Activated B cell treated with CpG ODN at 0.5 μM for 24 hours (primary cell): ENCODE measurements at places on chromosomes 2 and 18.

- H3K4me1 ChIP-seq = peaks cover 39% of the 10 kb centered on the region
- H3K4me3 ChIP-seq = no peak overlapping the region
- no peaks in the 10 kb centered on the region for H3K36me3 ChIP-seq
Observed at GRCh38 chr2:47652061-47652690, 130.8 kb upstream of the MSH6 start.

DNA sequence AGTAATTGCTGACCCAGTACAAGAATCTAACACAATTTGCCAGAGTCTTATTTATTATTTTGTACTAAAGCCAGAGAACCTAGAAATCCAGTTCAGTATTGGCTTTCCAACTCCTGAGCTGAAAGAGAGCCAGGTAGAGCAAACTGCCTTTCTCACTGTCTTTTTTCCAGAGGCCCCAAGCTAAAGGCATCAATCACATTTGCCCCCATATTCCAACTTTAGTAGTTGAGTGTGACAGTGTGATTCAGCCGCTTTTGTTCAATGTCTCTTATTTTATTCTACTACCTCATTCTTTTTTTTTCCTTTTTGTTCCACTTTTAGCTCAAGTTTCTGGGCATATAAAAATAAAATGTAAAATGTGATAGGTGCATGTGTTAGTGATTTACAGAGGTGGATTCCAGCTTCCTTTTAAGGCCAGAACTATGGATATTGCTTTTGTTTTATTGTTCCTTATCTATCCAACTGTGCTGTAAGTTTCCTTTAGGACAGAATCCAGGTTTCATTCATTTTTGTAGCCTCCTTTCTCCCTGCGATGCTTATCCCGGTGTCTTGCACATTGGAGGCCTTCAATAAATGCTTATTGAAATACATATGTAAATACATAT lies 153.0 kb downstream of the ZEB2 start:
- no peak overlapping the region for H3K27ac ChIP-seq
- no peak for DNase-seq
- no peaks in the 10 kb centered on the region for H3K4me1 ChIP-seq
- H3K36me3 ChIP-seq = no peaks in the 10 kb centered on the region
- H3K4me3 ChIP-seq = no peak overlapping the region
- H3K27me3 ChIP-seq = peaks cover 1% of the 10 kb centered on the region

GRCh38 chr2:105005181-105005951 lies 32.5 kb upstream of the MRPS9 start:
- DNase-seq = no peak
- H3K36me3 ChIP-seq = no peaks in the 10 kb centered on the region
- H3K27ac ChIP-seq = no peak overlapping the region
- H3K4me3 ChIP-seq = no peak overlapping the region
- H3K27me3 ChIP-seq = peaks cover 13% of the 10 kb centered on the region

GRCh38 chr2:37771600-37772088 lies 100.2 kb upstream of the CDC42EP3 start:
- no peaks in the 10 kb centered on the region for H3K4me1 ChIP-seq
- H3K27me3 ChIP-seq = peaks cover 8% of the 10 kb centered on the region
- no peak overlapping the region for H3K27ac ChIP-seq
- no peak overlapping the region for H3K4me3 ChIP-seq
- H3K36me3 ChIP-seq = no peaks in the 10 kb centered on the region

- no peaks in the 10 kb centered on the region for H3K36me3 ChIP-seq
- no peak overlapping the region for H3K4me3 ChIP-seq
- H3K27me3 ChIP-seq = peaks cover 9% of the 10 kb centered on the region
- no peak overlapping the region for H3K27ac ChIP-seq
Observed at GRCh38 chr2:217361483-217361880, 501.6 kb upstream of the TNP1 start.

GRCh38 chr18:35524226-35524625 lies 26.5 kb upstream of the INO80C start:
- H3K4me3 ChIP-seq = no peak overlapping the region
- no peaks in the 10 kb centered on the region for H3K36me3 ChIP-seq
- no peak for DNase-seq
- peaks cover 26% of the 10 kb centered on the region for H3K27me3 ChIP-seq

DNA sequence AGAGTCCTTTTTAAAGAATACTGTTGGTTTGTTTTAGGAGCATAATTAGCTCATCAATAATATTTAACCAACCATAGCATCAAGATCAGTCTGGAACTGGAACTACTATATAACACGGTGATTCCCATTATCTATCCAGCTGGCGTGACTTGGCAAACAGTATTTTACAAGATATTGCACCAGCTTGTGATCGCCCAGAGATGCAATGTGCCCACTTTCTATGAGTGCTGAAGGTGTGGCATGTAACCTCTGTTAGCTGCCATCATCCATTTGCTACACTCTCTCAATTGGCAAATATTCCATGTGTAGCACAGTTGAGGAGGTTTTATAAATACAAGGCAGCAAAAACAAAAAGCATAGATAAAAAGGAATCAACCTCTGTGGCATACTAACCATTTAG lies 64.9 kb downstream of the FIGN start:
- H3K4me3 ChIP-seq = no peak overlapping the region
- no peaks in the 10 kb centered on the region for H3K4me1 ChIP-seq
- no peak overlapping the region for H3K27ac ChIP-seq
- H3K27me3 ChIP-seq = no peaks in the 10 kb centered on the region
